ENCODE measurements at places on chromosomes 4 and X.

DNA sequence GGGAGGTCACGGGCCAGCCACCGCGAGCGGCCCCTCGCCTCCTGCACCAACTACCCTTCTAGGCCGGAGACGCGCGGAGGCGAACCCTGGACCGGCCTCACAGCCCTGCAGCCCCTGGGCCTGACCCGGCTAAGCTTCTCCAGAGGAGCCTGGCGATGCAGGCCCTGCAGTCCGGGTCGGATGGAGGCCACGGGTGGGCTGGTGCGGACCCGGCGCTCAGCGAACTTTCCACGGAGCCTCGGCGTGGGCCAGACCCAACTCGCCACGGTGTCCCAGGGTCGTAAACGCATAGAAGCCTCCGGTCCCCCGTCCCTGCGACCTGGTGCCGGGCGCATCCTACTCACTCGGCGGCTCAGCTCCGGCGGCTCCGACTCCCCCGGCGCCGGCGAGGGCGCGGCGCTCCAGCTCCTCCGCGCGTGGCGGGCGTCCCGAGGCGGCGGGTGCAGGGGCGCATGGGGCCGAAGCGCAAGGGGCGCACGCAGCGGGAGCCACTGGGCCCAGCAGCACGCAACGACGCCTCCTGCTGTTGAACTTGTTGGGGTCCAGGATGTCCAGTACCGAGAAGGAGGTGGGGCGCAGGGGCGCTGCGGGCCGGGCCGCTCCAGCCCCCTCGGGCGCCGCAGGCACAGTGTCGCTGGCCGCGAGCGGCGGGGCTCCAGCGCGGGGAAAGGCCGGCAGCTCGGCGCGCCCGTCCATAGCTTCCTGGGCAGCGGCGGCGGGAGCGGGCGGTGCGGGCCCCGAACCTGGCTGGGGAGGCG, 427 bp downstream of the NKX1-1 start:
- no peaks in the 10 kb centered on the region for H3K36me3 ChIP-seq
- H3K27ac ChIP-seq = no peak overlapping the region
- H3K27me3 ChIP-seq = peaks cover 100% of the 10 kb centered on the region
- DNase-seq = no peak
- peaks cover 50% of the 10 kb centered on the region for H3K4me1 ChIP-seq

- no peak for DNase-seq
- no peak overlapping the region for H3K4me3 ChIP-seq
- H3K4me1 ChIP-seq = no peaks in the 10 kb centered on the region
- H3K27me3 ChIP-seq = no peaks in the 10 kb centered on the region
Measured at GRCh38 chrX:30689116-30689515, 35.9 kb downstream of the GK start.

GRCh38 chr4:123674762-123675465, 278.3 kb downstream of the SPRY1 start:
- no peaks in the 10 kb centered on the region for H3K36me3 ChIP-seq
- H3K4me1 ChIP-seq = peaks cover 5% of the 10 kb centered on the region
- no peaks in the 10 kb centered on the region for H3K27me3 ChIP-seq
- DNase-seq = no peak

- no peaks in the 10 kb centered on the region for H3K36me3 ChIP-seq
- no peak overlapping the region for H3K4me3 ChIP-seq
- DNase-seq = no peak
- H3K27ac ChIP-seq = no peak overlapping the region
Measured at GRCh38 chr4:98528882-98529281, 129.5 kb downstream of the TSPAN5 start.

DNA sequence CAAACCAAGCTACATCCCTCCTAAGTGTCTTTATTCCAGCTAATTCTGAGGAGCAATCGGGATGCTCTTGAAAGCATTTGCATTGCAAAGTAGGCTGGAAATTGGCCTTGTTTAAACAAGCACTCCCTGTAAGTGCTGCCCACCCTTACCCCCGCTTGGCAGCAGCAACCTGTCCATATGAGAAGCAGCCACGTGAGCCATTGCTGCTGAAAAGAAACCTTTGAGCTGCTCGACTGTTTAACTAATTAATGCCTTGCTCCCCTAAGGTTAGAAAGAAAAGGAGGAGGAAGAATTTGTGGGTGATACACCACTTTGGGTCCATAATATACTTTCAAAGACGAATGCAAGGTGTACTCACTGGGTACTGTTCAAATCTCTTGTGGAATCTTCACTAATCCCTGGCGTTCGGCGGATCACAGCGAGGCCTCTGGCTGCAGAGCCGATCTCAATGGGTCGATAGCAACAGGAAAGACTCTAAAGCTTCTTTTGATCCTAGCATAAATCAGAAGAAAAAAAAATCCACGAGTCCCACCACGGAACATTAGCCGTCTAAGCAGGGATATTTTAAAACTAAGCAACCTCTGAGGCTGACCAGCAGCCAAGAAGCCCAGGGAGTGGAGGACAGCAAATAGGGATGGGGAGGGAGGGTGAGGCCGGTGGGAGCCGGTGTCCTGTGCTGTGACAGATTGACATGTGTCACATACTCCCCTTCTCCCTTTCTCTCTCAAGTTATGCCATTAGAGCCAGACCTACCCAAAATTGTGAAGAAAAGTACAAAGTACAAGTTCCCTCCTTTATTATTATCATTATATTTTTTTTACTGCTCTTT, 37.2 kb upstream of the MGST2 start:
- H3K27ac ChIP-seq = no peak overlapping the region
- DNase-seq = no peak
- no peaks in the 10 kb centered on the region for H3K36me3 ChIP-seq
- no peak overlapping the region for H3K4me3 ChIP-seq

- no peaks in the 10 kb centered on the region for H3K36me3 ChIP-seq
- peak within 1 kb of the TSS; percentile 34 for H3K27ac ChIP-seq
- H3K4me3 ChIP-seq = peak within 1 kb of the TSS; percentile 63
- H3K4me1 ChIP-seq = no peaks in the 10 kb centered on the region
- H3K27me3 ChIP-seq = no peaks in the 10 kb centered on the region
- peak; percentile 72 for DNase-seq
Measured at GRCh38 chrX:102651242-102652011, at the start of gene GPRASP1. Gene GPRASP1, plus strand, starts transcription at chrX:102651483. Its CDS starts 2,431 bp downstream, at chrX:102653914.

GRCh38 chrX:33989936-33990335, 142.2 kb downstream of the FAM47A start:
- no peak overlapping the region for H3K4me3 ChIP-seq
- no peak overlapping the region for H3K27ac ChIP-seq
- no peaks in the 10 kb centered on the region for H3K36me3 ChIP-seq
- DNase-seq = no peak
- H3K27me3 ChIP-seq = no peaks in the 10 kb centered on the region

- DNase-seq = no peak
- no peak overlapping the region for H3K27ac ChIP-seq
- no peaks in the 10 kb centered on the region for H3K36me3 ChIP-seq
- no peaks in the 10 kb centered on the region for H3K4me1 ChIP-seq
Measured at GRCh38 chr4:163380703-163381102, 37.0 kb downstream of the NPY5R start.

- no peak overlapping the region for H3K4me3 ChIP-seq
- H3K4me1 ChIP-seq = peaks cover 43% of the 10 kb centered on the region
- no peak for DNase-seq
- peaks cover 6% of the 10 kb centered on the region for H3K36me3 ChIP-seq
- H3K27me3 ChIP-seq = no peaks in the 10 kb centered on the region
- H3K27ac ChIP-seq = no peak overlapping the region
Measured at GRCh38 chr4:86944964-86945781, 10.4 kb downstream of the AFF1 start.

GRCh38 chr4:89703829-89704590, 133.0 kb downstream of the SNCA start:
- H3K4me1 ChIP-seq = no peaks in the 10 kb centered on the region
- no peak overlapping the region for H3K4me3 ChIP-seq
- H3K27me3 ChIP-seq = no peaks in the 10 kb centered on the region

- no peak overlapping the region for H3K4me3 ChIP-seq
- no peak overlapping the region for H3K27ac ChIP-seq
- no peaks in the 10 kb centered on the region for H3K27me3 ChIP-seq
- H3K36me3 ChIP-seq = no peaks in the 10 kb centered on the region
Measured at GRCh38 chr4:54254116-54254914, 25.2 kb downstream of the PDGFRA start.

GRCh38 chr4:3010577-3010976, 47.2 kb downstream of the GRK4 start:
- H3K36me3 ChIP-seq = no peaks in the 10 kb centered on the region
- H3K4me3 ChIP-seq = no peak overlapping the region
- no peak for DNase-seq
- H3K27ac ChIP-seq = peak overlapping the region; percentile 86
- peaks cover 19% of the 10 kb centered on the region for H3K4me1 ChIP-seq
- H3K27me3 ChIP-seq = no peaks in the 10 kb centered on the region

DNA sequence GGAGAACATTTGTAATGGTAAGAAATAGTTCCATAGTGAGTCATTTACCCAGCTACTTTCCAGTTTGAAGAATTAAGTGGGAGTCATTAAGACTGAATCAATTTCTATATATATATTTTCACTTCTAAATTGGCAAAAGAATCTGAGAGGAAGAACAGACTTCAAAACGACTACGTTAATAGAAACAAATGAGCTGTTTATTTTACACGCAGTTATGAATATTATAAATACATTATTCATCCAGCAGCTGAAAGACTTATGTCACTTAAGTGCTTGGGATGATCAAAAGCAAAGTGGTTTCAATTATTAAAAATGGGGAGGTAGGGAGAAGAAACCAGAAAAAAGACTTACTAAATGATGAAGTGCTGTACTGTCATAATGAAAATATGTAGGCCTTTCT, 260.5 kb upstream of the DDX53 start:
- H3K4me1 ChIP-seq = no peaks in the 10 kb centered on the region
- no peak for DNase-seq
- H3K27me3 ChIP-seq = no peaks in the 10 kb centered on the region
- no peak overlapping the region for H3K4me3 ChIP-seq
- no peaks in the 10 kb centered on the region for H3K36me3 ChIP-seq
- H3K27ac ChIP-seq = no peak overlapping the region
